ENCODE measurements at places on chromosomes 12 and 14.

- DNase-seq = no peak
Measured at GRCh38 chr12:92945659-92946220, 16.6 kb upstream of the EEA1 start.

DNA sequence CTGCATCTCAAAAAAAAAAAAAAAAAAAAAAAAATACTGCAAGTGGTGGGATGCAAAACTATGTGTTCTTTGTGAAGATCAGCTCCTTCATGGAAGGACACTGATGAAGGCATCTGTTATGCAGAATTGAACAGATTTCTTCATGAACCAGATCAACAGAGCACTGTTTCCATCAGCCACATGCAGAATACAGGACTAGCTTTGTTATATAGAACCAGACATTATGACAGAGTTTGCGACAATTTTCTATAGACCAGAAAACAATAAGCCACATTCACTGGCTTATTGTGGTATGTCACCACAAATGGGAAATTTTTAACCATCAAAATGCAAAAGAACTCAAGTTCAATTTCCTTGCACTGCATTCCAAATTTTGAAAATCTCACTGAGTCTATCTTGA is 34.7 kb downstream of the CIT start:
- no peak for DNase-seq

GRCh38 chr12:14951851-14952250 is 9.6 kb downstream of the ARHGDIB start:
- no peak for DNase-seq

GRCh38 chr12:25388183-25388582 is 137.5 kb upstream of the KRAS start:
- no peak for DNase-seq

GRCh38 chr12:117047810-117048584 is 51.2 kb downstream of the TESC start:
- no peak for DNase-seq

DNA sequence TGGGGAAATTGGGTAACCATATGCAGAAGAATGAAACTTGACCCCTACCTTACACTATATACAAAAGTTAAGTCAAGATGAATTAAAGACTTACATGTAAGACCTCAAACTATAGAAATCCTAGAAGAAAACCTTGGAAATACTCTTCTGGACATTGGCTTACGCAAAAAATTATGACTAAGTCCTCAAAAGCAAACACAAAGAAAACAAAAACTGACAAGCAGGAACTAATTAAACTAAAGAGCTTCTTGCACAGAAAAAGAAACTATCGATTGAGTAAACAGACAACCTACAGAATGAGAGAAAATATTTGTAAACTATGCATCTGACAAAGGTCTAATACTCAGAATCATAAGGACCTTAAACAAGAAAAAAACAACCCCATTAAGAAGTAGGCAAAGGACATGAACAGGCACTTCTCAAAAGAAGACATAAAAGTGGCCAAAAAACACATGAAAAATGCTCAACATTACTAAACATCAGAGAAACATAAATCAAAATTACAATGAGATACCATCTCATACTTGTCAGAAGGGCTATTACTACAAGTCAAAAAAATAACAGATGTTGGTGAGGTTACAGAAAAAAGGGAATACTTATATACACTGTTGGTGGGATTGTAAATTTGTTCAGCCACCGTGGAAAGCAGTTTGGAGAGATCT is 37.0 kb upstream of the CFAP54 start:
- no peak for DNase-seq

DNA sequence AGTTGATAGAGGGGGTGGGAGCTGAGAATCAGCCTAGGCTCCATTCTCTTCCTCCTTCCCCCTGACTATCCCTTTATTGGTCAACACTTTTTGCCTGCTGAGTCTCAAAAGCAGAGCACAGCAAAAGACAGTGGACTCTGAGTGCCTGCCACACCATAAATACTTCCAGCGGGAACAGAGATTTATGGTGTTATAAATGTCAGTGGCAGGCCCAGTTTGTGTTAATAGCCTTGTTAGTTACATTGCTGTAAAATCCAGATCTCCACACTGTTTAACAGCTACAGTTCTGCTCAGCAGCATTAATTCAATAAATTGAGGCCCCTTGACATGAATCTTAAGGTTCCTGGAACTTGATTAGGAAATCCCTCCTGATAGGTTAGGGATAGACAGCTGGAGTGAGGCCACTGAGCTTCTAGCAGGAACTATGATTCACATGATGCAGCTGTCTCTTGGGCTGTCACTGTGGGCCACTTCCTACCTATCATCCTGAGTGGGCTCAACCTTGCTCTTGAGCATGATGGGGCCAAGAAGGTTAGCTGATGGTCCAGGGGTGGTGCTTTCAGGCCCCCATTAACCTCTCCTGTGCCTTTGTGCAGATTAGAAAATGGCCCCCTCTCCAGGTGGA is 295.2 kb upstream of the SRRM4 start:
- no peak for DNase-seq
